Endothelial cell of umbilical vein (primary cell): ENCODE measurements at places on chromosomes 1 and 21. TPM values are rescaled to one million over a fixed set of nuclear protein-coding genes. Genes with fewer than 3 reads are reported as not detected.

DNA sequence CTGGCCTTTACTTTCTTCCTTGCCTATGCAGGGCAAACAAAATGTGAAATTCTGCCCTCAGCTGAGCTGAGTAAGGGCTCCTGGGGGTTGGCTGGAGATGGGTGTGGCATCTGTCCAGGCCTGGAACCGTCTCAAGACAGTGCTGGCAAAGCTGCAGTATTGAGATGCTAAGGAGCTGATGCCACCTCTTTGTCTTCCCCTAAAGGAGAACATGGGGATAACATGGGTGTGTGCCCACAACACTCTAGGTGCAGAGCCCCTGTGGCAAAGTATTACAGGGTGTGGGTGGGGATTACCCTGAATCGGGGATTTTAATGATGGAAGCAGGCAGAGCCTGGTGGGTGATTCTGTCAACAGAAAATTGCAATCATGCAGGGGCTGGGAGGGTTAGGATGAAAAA lies 2.5 kb upstream of the ST3GAL3 start:
- DNase-seq, result no peak
- no peaks in the 10 kb centered on the region for H3K27me3 ChIP-seq
- peaks cover 18% of the 10 kb centered on the region for H3K4me1 ChIP-seq
- peaks cover 28% of the 10 kb centered on the region for H3K36me3 ChIP-seq

DNA sequence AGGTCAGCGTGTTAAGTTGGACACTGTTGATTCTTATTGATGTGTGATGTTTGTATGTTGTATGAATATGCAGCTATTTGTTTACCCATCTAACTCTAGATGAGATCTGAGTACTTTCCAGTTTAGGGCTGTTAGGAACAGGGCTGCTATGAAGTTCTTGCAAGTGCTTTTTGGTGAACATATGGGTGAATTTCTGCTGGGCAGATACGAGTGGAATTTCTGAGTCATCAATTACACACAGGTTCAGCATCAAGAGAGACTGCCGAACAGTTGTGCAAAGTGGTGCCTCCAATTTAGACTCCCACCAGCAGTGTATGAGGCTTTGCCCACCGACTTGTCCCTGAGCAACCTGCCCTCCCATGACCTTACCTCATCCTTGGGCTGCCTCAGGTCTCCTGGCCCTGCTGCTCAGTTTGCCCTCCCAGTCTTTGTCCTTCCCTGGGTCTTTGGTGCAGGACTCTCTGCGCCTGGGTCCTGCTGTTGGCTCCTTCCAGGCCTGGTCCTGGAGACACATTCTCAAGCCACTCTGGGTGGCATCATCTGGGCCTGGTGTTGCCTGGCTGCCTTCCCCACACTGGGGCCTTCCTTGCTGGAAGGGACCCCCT lies 343.6 kb downstream of the PTPRU start:
- DNase-seq, result no peak
- H3K36me3 ChIP-seq, result no peaks in the 10 kb centered on the region
- H3K4me1 ChIP-seq, result no peaks in the 10 kb centered on the region
- H3K27me3 ChIP-seq, result no peaks in the 10 kb centered on the region

DNA sequence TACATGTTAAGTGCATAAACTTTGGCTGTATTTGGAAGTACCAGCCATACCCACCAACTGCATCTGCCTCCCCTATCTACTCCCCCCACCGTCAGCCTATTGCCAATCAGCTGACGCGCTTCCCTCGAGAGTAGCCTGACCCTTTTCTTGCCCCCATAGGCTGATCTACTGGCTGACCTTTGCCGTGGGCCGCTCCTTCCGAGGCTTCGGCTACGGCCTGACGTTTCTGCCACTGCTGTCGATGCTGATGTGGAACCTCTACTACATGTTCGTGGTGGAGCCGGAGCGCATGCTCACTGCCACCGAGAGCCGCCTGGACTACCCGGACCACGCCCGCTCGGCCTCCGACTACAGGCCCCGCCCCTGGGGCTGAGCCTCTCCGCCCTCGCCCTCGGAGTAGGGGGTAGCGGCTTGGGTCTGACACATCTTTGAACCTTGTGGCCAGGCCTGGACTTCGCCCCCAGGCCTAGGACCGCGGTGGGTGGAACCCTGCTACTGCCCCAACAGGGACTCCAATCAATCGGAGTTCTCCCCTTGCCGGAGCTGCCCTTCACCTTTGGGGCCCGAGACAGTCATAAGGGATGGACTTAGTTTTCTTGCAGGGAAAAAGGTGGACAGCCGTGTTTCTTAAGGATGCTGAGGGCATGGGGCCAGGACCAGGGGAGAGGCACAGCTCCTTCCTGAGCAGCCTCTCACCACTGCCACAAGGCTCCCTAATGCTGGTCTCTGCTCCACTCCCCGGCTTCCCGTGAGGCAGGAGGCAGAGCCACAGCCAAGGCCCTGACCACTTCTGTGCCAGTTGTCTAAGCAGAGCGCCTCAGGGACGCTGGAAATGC lies 4.0 kb downstream of the GLMP start:
- H3K4me1 ChIP-seq, result peaks cover 10% of the 10 kb centered on the region
- no peaks in the 10 kb centered on the region for H3K27me3 ChIP-seq
- H3K36me3 ChIP-seq, result no peaks in the 10 kb centered on the region

GRCh38 chr1:177054542-177054941 lies 110.0 kb downstream of the ASTN1 start:
- H3K4me1 ChIP-seq, result no peaks in the 10 kb centered on the region
- H3K4me3 ChIP-seq, result no peak overlapping the region
- H3K36me3 ChIP-seq, result no peaks in the 10 kb centered on the region
- H3K27ac ChIP-seq, result no peak overlapping the region
- no peak for DNase-seq

Gene SLC25A34
- total RNA-seq, result 0.76 and 1.1 TPM in 2 replicates

Gene FAM110D
- total RNA-seq, result 4.4 and 5.1 TPM in 2 replicates

- H3K27me3 ChIP-seq, result peaks cover 24% of the 10 kb centered on the region
- H3K4me3 ChIP-seq, result no peak overlapping the region
- DNase-seq, result no peak
Measured at GRCh38 chr1:152000964-152001630, 7.4 kb upstream of the S100A10 start.

Gene FCRLA
- not detected in 2 replicates for total RNA-seq

GRCh38 chr1:99472893-99473292 lies 173.0 kb upstream of the PALMD start:
- no peaks in the 10 kb centered on the region for H3K4me1 ChIP-seq
- no peak for DNase-seq
- no peak overlapping the region for H3K27ac ChIP-seq
- H3K4me3 ChIP-seq, result no peak overlapping the region
- H3K27me3 ChIP-seq, result no peaks in the 10 kb centered on the region

DNA sequence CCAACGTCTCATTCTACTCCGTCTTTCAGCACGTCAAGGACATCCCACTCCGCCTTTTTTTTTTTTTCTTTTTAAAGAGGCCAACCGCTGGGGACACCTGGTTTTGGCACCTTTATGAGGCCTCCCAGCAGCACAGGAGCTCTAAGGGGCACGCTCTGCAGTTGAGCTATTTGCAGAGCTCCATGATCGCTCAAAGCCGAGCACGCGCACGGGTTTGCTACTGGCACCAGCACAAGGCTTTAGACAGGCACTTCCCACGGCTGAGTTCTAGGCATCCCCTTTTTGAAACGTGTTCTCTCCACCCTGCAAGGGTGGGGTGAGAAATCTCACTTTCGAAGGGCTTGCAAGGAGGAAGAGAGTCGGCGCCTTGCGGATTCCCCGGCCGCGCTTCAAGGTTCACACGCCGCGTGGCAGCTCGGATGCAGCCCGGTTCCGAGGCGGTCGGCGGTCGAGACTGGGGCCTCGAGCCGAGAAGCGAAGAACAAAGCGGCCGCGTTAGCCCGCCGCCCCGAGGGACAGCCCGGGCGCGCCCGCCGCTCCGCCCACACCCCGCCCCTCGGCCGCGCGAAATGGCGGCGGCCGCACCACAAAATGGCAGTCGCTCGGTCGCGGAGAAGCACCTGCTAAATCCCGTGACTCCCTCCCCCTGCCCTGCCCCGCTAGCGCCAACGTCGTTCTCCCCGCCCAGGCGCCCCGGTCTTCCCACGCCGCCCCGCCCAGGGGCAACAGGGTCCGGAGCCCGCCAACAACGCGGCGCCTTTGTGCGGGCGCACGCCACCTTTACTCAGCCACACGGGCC lies 12.9 kb upstream of the SPEN start:
- H3K4me3 ChIP-seq, result peak overlapping the region; percentile 98
- H3K4me1 ChIP-seq, result peaks cover 3% of the 10 kb centered on the region
- H3K36me3 ChIP-seq, result no peaks in the 10 kb centered on the region
- H3K27me3 ChIP-seq, result no peaks in the 10 kb centered on the region
- H3K27ac ChIP-seq, result peak overlapping the region; percentile 95
- DNase-seq, result peak; percentile 89

Gene TINAGL1
- 298 and 312 TPM in 2 replicates for total RNA-seq

DNA sequence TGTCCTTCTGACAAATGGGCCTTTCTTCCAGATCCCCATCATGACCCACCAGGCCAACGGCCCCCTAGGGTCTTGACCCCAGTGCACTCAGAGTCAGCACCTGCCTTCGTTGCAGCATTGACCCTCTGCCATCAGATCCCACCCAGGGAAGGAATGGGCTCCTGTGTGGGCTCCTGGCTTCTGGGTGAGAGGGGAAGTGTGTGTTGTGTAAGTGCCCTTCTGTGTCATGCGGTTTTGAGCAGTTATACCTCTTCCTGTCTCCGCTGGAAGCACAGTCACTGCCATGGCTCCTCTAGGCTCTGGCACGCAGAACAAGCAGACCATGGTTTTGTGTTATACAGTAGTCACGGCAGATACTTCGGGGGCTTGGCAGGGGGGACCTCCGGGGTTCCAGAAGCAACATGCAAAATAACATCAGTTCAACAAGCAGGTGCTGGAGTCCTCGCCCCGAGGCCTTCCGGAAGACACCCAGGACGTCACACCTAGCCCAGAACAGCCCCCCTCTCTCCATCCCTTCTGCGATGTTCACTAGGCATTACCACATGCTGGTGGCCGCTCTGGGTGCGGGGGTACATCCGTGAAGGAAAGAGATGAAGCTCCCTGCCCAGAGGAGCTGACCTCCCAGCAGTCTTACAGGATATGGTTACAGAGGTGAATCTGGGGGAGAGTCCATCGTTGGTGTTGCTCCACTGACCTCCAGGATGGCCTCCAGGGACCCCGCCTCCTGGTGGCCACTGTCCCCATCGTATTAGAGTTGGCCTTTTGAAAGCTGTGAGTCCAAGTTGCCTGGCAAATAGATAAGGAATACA lies 17.4 kb upstream of the KCNAB2 start:
- H3K27ac ChIP-seq, result no peak overlapping the region
- H3K4me3 ChIP-seq, result no peak overlapping the region
- H3K36me3 ChIP-seq, result no peaks in the 10 kb centered on the region
- peaks cover 2% of the 10 kb centered on the region for H3K27me3 ChIP-seq
- H3K4me1 ChIP-seq, result no peaks in the 10 kb centered on the region
- DNase-seq, result no peak

GRCh38 chr1:228009116-228009827 lies 2.5 kb downstream of the WNT3A start:
- no peaks in the 10 kb centered on the region for H3K36me3 ChIP-seq
- DNase-seq, result no peak
- no peaks in the 10 kb centered on the region for H3K4me1 ChIP-seq
- H3K4me3 ChIP-seq, result no peak overlapping the region

DNA sequence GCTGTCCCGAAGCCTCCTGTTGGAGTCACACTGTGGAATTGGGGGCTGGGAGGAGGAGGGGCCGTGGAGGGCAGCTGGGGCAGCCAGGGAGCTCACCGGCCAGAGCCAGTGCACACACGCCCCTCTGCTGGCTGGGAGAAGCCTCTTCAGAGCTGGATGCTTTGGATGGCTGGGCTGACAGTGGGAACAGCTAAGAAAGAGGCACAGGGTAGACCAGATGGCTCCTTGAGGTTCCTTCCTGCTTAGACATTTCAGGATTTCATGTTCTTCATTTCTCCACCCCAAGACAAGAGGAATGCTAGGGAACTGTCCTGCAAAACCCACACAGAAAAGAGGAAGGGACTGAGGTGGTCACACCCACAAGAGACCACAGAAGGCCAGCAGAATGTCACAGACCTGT lies 254.8 kb upstream of the VAMP3 start:
- no peaks in the 10 kb centered on the region for H3K27me3 ChIP-seq
- H3K4me3 ChIP-seq, result no peak overlapping the region
- no peak for DNase-seq
- no peaks in the 10 kb centered on the region for H3K36me3 ChIP-seq
- H3K4me1 ChIP-seq, result no peaks in the 10 kb centered on the region
- H3K27ac ChIP-seq, result no peak overlapping the region

GRCh38 chr1:7692005-7692404 lies 79.1 kb upstream of the VAMP3 start:
- DNase-seq, result no peak
- no peaks in the 10 kb centered on the region for H3K27me3 ChIP-seq
- no peak overlapping the region for H3K4me3 ChIP-seq
- H3K36me3 ChIP-seq, result no peaks in the 10 kb centered on the region
- no peaks in the 10 kb centered on the region for H3K4me1 ChIP-seq

- H3K4me3 ChIP-seq, result no peak overlapping the region
- H3K27ac ChIP-seq, result no peak overlapping the region
- H3K27me3 ChIP-seq, result no peaks in the 10 kb centered on the region
- no peaks in the 10 kb centered on the region for H3K36me3 ChIP-seq
Measured at GRCh38 chr1:170893655-170894297, 41.6 kb upstream of the MROH9 start.

DNA sequence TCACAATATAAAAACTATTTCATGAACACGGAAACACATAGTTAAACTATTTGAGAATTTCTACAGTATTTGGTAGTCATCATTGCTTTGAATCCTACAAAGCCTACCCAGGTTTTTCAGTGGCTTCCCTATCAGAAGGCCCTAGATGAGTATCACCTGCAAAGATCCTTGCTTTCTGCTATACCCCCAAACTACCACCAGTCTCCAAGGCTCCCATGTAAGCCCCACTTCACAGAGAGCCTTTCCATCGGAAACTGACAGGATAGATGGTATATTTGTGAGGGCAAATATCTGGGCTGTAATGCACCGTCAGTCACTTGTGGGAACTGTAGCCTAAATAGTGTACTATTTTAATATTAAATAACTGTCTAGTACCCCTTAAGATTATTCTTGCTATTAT lies 674.3 kb downstream of the BRINP3 start:
- DNase-seq, result no peak
- H3K27ac ChIP-seq, result no peak overlapping the region
- peaks cover 9% of the 10 kb centered on the region for H3K4me1 ChIP-seq
- H3K4me3 ChIP-seq, result no peak overlapping the region

- no peak for DNase-seq
- no peak overlapping the region for H3K4me3 ChIP-seq
- no peaks in the 10 kb centered on the region for H3K4me1 ChIP-seq
- no peak overlapping the region for H3K27ac ChIP-seq
- H3K36me3 ChIP-seq, result no peaks in the 10 kb centered on the region
Measured at GRCh38 chr1:13825033-13825432, 125.0 kb downstream of the PRDM2 start.

Gene LRRIQ3
- total RNA-seq, result 0.72 and 1.1 TPM in 2 replicates

Gene C1orf210
- total RNA-seq, result not detected in 2 replicates

DNA sequence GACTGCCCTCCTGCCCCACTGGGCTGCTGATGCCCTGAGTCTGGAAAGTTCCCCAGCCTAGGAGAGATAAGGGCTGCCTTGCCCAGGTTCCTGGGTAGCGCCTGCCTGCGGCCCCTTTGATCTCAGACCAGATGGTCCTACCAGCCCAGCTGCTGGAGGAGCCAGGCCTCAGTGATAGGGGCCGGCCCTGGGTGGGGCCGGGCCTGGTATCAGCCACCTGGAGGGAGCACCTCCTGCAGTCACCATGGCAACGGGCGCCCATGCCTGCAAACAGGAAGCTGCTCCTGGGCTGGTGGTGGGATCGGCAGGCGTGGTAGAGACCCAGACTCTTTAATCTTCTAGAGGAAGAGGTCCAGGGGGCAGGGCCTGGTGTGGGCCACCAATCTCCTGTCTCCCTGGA lies 119.7 kb upstream of the WNT4 start:
- no peak for DNase-seq
- H3K4me3 ChIP-seq, result no peak overlapping the region
- no peaks in the 10 kb centered on the region for H3K36me3 ChIP-seq
- H3K27me3 ChIP-seq, result peaks cover 2% of the 10 kb centered on the region
